Cortex of kidney (tissue), 1 donor: ENCODE measurements at places on chromosomes 4 and X.

DNA sequence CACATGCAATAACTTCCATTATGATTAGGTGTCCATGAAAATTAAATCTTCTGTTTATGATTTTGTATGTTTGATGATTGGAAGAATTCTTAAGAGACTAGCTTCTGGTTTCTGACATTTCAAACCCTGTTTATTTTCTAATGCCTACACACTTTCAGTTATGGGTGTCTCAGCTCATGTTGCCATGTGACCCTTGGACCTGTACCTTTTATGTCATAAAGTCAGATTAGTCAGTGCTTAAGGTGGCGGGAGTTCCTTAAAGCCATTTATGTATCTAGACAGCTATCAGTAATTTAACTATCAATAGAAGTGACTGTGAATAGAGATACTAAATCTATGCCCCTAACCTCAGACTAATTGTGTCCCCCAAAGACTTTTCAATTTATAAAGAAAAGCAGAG, 155.6 kb downstream of the GBA3 start:
- DNase-seq: no peak

GRCh38 chr4:153906231-153906630, 117.3 kb upstream of the SFRP2 start:
- no peak for DNase-seq

- no peak for DNase-seq
These were observed 41.4 kb downstream of the JADE3 start for GRCh38 chrX:46953597-46953996.

GRCh38 chrX:13334491-13334890, 14.6 kb upstream of the ATXN3L start:
- no peak for DNase-seq

- DNase-seq: no peak
These were observed 48.7 kb downstream of the NOP14 start for GRCh38 chr4:2914256-2915126.

- DNase-seq: no peak
These were observed 63.4 kb downstream of the DCUN1D4 start for GRCh38 chr4:51906167-51906958.
